Psoas muscle (tissue), 8 donors: ENCODE measurements at places on chromosomes 11 and 22. TPM values are rescaled to one million over a fixed set of nuclear protein-coding genes. Genes with fewer than 3 reads are reported as not detected.

Gene PHF5A
- 49.0 TPM for polyA plus RNA-seq

Gene SCN4B
- 4.1 TPM for polyA plus RNA-seq

Gene SPON1
- polyA plus RNA-seq: 0.53 TPM

Gene CARD16
- polyA plus RNA-seq: 4.1 TPM

Gene LYVE1
- polyA plus RNA-seq: 12.9 TPM

Gene ARFGAP2
- 58.7 TPM for polyA plus RNA-seq

Gene MS4A3
- polyA plus RNA-seq: not detected

Gene KLHL35
- polyA plus RNA-seq: 4.1 TPM

Gene C11orf87
- polyA plus RNA-seq: not detected

Gene MGAT3
- polyA plus RNA-seq: 0.65 TPM

DNA sequence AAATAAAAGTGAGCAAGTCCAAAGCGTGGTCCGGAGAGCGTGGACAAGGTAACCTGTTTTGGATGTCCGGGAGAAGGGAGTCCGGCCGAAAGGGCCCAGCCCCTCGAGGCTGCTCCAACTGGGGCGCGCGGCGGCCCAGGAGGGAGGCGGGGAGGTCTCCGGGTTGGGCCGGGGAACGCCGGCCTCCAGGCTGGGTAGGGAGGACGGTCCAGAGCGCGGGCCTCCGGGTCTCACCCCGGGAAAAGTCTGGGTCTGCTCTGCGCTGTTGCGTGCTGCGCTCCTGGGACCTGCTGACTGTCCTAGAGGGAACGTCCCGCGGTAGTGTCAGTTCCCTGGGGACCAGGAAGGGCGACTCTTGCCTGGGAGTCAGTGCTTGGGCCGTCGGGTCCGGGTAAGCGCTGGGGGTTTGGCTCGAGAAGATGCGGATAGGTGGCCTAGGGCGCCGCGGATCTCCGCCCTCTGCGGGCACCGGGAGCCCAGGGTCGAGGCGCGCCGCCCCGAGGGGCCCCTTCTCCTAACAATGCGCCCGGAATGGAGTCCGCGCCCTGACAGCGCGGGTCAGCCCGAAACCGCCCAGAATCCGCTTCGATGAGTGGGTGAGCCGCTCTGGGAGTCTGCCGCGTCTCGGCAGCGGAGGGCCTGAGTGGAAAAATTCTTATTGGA lies 988 bp upstream of the FLI1 start:
- peak; percentile 56 for DNase-seq

DNA sequence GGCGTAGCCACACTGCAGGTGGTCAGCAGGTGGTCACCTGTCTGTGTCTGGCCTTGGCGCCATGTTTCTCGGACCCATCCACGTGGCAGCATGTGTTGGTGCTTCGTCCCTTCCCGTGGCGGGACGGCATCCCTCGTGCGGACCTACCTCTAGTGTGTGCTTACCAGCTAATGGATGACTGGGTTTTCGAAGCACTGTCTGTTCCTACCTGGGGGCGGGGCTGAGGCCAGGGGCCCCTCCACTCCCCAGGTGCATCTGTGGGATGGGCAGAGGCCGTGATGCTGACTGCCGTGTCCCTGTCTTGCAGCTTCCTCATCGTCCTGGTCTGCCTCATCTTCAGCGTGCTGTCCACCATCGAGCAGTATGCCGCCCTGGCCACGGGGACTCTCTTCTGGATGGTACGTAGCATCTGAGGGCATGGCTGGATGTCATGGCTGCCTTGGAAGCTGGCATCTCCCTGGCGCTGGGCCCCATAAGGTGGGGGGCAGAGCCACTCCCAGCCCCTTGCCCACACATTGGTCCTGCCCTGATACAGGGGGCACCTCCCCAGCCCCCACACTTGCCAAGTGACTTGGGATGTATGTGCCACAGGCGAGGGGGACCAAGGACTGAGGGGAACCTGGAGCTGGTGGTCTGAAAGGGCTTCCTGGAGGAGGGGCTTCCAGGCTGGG lies 82.9 kb downstream of the KCNQ1 start:
- peak; percentile 8 for DNase-seq

- DNase-seq: no peak
These were observed 34.1 kb downstream of the PPME1 start for GRCh38 chr11:74205181-74205580.

DNA sequence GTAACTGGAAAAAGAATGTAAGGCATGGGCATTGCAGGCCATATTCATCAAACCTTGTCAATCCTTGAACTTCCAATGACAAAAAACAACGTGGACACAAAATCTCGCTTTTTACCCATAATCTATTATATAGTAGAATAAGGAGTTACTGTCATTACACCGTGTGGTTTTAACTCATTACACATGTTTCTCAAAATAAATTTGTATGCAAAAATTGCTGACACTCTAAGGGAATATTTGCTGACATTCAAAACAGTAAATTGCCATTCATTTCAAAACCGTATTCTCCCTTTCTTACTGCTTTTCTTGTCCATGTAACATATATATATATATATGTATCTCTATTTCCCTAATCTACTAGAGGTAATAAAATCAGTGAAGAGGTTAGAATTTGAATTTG lies 33.4 kb downstream of the CDON start:
- no peak for DNase-seq

GRCh38 chr11:88015170-88015569 lies 160.1 kb downstream of the RAB38 start:
- no peak for DNase-seq

- no peak for DNase-seq
These were observed 65.1 kb downstream of the USP35 start for GRCh38 chr11:78253797-78254196.

- DNase-seq: no peak
These were observed 889.4 kb downstream of the KCNA4 start for GRCh38 chr11:29127461-29127860.

DNA sequence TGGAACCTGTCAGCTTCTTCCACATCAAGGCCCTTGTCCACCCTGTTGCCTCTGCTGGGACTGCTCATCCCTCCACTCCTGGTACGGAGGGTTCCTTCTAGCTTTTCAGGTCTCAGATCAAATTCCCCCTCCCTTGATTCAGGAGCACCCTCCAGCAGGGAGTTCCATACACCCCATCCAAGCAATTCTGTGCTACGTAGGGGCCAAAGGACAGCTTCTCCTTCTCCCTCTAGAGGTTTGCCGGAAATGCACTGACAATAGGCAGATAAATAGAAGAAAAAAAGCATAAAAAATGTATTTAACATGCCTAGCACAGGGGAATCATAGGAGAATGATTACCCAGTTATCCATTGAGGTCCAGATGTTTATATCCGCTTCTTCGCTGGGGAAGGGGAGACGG lies 3.3 kb upstream of the CARD10 start:
- no peak for DNase-seq

DNA sequence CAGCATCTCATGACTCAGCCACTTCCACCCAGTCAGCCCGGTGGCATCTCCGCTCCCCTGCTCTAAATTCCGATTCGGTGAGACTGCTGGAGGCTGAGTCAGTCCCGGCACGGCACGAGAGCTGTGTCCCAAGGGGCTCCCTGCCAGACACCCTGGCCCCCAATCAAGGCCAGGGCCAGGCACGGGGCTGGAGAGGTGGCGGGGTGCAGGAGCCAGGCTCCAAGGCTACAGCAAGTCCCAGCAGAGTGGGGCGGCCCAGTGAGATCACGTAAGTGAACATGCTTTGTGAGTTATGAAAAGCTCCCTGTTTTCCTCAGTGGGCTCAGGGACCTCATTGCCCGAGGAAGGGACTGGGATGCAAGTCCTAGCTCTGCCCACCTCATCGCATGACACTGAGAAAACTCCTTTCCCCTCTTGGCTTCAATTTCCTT lies 3.0 kb downstream of the C11orf68 start:
- peak; percentile 96 for DNase-seq

DNA sequence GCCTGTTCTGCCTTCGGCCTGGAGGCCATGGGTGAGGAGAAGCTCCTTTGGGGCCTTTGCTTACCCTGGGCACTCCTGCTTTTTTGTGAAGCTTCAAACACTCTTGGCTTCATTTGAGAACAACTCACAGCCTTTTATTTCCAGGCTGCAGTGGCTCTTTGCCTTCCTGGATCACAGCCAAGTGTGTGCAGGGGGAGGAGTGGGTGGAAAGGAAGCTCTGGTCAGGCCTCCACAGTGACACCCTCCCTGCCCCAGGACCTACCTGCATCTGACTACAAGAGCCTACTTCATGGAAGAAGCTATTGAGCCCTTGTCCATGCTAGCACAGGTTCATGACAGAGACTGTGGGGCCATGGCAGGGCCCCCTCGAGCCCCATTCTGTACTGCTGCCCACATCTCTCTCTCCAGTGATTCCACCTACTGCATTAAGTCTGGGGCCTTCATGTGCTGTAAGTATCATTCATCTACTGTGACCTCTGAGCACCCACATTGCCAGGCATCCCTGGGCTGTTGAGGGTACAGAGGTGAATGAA lies 52.3 kb downstream of the GAB4 start:
- DNase-seq: no peak

DNA sequence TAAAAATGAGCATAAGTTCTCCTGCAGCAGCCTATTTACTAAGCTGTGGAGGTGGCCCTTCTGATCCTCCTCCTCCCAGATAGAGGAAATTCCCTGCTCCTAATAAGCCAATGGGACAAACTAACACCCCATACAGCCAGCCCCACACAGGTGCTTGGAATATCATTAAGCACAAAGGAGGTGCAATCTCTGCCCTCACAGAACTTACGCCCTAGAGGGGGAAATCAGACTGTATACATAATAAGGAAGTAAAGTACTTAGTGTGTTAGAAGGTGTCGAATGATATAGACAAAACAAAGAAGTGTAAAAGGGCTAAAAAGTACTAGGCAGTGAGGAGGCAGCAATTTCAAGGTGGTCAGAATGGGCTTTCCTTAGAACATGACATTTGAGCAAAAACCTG lies 5.8 kb downstream of the MS4A12 start:
- no peak for DNase-seq

DNA sequence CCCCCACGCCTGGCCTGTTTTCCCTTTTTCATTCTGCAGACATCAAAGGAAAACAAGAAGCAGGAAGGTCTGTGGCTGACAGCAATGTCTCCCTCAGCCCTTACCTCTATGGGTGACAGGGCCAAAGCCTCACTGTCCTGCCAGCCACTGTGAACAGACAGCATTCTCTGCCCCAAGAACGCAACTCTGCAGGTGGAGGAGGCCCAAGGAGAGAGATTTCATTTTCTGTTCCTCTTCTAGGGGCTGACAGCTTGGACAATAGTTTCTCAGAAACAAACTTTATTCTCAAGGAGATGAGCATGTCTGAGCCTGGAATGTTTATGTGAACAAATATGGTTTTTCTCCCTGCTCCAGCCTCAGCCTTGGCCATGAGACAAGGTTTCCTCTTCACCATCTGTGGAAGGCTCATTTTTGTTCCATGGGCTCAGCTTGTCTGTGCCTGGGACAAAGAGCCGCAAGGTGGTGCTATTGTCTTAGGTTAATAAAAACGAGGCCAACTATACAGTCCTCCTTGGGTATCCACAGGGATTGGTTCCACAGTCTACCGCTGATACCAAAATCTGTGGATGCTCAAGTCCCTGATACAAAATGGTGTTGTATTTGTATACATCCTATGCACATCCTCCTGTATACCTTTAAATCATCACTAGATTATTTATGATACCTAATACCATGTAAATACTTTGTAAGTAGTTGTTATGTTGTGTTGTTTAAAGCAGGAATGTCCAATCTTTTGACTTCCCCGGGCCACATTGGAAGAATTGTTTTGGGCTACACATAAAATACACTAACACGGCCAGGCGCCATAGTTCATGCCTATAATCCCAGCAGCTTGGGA lies 5.8 kb downstream of the PIWIL3 start:
- peak; percentile 18 for DNase-seq

GRCh38 chr11:113721462-113722066 lies 15.5 kb upstream of the TMPRSS5 start:
- DNase-seq: peak; percentile 22

- no peak for DNase-seq
These were observed 33.5 kb upstream of the CRTAM start for GRCh38 chr11:122804796-122805195.

DNA sequence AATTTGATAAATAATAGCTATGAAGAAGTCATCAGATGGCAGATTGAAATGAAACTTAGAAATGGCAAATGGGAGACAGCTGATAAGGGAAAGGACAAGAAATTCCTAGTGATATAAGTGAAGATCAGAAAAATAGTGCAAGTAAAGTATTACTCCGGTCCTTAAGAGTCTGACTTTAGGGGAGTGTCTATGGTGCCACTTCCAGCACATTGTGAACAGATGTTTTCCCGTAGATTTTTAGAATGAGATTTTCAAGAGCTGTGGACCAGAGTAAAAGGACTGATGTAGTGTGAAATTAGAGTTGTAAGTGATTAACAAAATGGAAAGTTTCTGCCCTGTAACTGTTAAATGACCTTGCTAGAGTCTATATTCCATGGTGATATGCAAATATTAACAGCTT lies 974.8 kb upstream of the TENM4 start:
- DNase-seq: no peak

GRCh38 chr11:95725196-95725595 lies 64.4 kb downstream of the FAM76B start:
- no peak for DNase-seq

- no peak for DNase-seq
These were observed 18.4 kb upstream of the CTSD start for GRCh38 chr11:1782031-1782590.

- DNase-seq: no peak
These were observed 888.9 kb downstream of the BRD1 start for GRCh38 chr22:48938741-48939140.

DNA sequence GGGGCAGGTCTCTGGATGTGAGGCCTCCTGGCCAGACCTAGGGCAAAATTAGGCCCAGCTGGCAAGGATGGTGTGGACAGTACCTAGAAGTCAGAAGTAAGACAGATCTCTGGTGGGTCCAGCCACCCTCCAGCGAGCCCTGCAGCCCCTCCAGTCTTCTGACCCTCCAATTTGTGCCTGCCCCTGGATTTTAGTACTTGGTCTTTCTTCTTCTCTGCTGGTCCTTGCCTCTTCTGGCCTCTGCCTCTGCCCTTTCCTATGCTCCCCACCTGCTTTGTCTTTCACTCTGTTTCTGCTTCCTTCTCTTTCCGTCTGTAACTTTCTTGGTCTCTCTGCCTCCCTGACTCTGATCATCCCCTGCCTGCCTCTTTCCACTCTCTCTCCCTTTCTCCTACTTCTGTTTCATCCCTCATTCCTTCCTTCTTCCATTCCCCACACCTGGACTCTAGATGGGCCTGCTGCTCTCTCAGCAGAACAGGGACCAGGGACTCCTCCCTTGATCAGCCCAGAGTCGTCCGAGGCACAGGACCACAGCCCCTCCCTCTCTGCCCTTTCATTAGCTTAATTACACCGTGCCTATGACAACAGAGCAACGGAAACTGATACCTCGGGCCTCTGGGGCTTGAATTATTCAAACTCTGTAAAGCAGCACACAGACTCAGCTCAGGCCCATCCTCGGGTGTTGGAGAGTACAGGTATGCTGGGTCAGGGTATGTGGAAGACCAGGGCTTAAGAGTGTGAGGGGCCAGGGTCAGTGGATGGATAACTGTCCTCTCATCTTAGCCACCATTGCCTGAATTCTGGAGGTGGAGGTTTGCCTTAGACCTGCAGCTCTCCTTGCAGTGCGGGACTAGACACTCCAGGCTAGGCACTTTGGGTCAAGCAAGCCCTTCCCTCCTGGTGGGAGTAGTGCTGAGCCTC lies at the start of gene CHRNA10:
CHRNA10 (minus strand) TSS at position 51 of the 921 bp plus-strand sequence. CDS start 72 bp downstream, outside the sequence.
- DNase-seq: no peak
